Right forelimb (tissue), 1 donor: ENCODE measurements at places on chromosomes 1 and 21.

DNA sequence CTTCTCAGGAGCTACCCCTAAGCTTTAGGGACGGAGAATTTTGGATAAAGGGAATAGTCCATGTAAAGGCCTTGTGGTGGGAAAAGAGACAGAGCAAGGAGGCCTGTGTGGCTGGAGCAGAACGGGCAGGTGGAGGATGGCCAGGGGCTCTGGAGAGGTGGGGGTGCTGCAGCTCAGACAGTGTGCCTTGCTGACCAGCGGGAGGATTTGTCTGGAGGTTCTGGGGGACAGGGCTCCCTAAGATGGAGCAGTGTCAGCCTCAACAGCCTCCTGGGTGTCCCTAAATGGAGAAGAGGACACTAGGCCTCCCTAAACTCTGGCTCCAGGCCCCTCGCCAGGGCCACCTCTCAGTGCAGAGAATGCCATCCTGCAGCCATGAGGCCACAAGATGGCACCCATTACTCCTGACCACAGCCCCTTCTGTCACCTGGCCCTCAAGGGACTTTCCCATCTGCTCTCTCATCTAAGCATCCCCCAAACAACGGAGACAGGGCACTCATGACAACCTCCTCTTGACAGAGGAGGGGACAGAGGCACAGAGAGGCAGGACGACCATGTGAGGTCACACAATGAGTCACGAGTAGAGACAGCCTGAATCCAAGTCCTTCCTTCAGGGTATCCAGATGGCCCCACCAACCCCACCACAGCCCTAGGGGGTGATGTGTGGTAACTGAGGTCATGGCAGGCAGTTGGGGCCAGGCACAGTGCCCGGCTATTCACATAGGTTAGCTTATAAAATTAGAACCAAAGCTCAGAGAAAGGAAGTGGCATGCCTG, 94.7 kb downstream of the DMRTB1 start:
- DNase-seq = no peak

DNA sequence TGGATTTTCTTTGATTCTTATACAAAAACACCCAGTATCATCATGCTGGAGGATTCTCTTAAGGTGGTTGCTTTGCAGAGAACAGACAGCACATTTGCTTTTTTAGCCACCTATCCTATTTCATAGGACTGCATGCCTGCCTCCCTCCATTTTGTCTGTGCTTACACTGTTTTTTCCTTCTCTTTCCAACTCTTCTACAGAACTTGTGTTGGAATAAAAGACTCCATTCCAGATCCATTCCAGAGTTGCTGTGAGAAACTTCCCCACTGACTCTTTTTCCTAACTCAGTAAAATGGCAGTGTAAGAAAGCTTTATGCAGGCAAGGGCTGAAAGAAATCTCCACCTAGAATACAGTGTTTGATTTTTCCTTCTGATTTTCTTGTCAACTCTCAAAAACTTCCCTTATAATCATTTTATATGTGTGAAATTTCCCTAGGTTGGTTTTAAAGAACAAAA, 5.2 kb upstream of the ARID1A start:
- no peak for DNase-seq

DNA sequence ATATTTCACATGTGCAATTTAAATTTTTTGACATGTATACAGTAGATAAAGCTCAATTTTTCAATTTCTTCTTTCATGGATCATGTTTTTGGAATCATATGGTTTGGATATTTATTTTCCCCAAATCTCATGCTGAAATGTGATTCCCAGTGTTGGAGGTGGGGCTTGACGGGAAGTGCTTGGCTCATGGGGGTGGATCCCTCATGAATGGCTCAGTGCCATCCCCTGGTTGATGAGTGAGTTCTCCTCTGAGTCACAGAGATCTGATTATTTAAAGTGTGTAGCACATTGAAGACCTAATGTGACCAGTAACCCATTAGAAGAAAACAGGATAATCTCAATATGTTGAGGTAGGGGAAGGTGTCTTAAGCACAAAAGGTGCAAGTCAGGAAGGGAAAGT, 9.1 kb upstream of the IFI16 start:
- DNase-seq = peak; percentile 79

DNA sequence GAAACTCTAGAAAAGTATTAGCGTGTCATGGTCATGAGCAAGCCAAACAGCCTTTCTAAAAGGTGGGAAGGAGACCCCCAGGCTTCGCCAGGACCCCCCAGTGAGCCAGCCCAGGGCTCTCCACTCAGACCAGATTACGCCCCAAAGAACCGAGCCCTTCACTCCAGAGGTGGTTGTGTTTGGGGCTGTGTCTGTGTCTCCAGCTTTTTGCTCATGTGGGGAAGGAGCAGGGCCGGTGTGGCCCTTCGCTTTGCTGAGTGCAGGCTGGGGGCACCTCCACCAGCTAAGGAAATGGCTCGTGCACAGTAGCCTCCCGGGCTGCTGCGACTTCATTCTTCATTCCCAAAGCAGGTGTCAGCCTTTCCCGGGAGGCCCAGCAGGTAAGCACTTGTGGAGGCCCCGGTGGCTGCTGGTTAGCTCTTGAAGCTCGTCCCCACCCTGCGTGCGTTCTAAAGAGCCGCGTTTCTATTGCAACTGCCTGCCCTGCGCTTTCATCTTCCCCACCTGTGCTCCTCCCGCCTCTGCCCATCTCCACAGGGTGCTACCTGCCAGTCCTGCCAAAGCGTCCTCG, 531 bp downstream of the TSPEAR start:
- no peak for DNase-seq

GRCh38 chr1:109875874-109876273, 34.8 kb upstream of the CSF1 start:
- no peak for DNase-seq

GRCh38 chr1:198520524-198521254, 19.8 kb downstream of the ATP6V1G3 start:
- DNase-seq = no peak

GRCh38 chr1:216903382-216903740, 180.1 kb upstream of the ESRRG start:
- DNase-seq = no peak

DNA sequence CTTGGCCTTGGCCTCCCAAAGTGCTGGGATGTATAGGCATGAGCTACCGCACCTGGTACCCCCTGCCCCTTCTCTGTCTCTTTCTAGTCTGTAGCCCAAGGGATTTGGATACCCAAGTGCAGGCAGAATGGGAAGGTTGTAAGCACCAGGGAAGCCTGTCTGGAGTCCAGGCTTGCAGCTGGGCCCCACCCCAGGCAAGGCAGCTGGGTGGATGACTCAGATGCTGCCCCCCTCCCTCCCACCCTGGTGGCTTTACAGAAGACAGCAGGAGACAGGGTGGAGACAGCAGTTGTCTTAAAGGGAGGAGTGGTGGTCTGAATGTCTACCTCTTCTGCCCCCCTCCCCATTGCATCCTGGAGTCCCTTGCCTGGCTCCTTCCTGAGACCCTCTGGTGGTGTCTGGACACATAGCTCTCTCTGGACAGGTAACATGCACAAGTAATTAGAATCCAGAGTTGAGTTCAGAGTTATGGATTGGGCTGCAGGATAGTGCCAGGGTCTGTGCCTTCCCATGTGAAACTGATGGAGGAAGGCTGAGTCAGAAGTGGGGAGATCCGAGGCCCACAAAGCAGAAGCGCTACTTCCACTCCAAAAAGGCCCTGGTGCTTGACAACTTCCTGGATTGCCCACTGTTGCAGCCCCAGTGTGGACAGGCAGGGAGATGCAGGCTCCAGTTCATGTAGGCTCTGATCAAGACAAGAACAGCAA, 5.1 kb downstream of the LMNA start:
- peak; percentile 76 for DNase-seq

DNA sequence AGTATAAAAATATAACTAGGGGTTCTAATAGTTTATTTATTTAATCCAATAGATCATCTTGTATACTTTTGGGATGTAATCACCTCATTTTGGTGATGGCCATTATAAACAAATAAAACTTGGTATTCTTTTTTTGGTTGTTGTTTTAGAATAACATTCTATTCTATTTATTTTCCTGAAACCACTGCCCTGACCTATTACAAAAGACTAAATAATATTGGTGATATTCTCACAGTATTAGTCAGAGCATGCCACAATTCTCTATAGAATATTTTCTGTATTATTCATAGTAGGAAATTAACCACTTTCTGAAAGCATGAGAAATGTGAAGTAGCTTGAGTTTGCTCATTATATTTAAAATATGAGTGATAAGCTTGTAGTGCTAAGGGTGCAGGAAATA, 54.1 kb upstream of the LRRC7 start:
- DNase-seq = no peak

GRCh38 chr1:224528900-224529299, 87.2 kb upstream of the CNIH3 start:
- DNase-seq = no peak

- DNase-seq = no peak
Measured at GRCh38 chr1:219875860-219876259, 52.5 kb downstream of the SLC30A10 start.

DNA sequence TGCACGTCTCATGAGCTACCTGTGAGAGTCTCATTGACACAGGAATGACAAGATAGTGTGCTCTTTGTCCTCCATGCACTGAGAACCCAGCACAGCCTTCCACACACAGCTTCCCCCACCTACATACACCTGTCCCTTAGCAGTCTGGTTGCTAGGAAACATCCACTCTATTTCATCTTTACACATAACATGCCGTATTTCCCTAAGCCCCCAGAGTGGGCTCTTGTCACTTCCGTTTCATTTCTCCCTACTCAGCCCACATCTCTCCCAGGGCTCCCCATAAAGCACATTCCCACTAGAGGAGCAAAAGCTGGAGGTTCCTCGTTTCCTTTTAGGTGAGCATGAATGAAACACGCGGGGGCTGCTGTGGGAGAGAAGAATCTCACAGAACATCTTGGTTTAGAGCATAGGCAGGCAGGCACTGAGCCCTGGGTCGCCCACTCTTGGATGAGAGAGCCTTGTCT, 137.1 kb downstream of the ETS2 start:
- no peak for DNase-seq

- DNase-seq = no peak
Measured at GRCh38 chr1:45002650-45003645, 8.2 kb downstream of the HECTD3 start.

DNA sequence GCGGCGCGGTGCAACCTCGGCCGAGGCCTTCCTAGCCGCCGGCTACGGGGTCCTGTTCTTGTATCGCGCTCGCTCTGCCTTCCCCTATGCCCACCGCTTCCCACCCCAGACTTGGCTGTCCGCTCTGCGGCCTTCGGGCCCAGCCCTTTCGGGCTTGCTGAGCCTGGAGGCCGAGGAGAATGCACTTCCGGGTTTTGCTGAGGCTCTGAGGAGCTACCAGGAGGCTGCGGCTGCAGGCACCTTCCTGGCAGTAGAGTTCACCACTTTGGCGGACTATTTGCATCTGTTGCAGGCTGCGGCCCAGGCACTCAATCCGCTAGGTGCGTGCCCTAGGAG, 379 bp downstream of the PPCS start:
- no peak for DNase-seq

DNA sequence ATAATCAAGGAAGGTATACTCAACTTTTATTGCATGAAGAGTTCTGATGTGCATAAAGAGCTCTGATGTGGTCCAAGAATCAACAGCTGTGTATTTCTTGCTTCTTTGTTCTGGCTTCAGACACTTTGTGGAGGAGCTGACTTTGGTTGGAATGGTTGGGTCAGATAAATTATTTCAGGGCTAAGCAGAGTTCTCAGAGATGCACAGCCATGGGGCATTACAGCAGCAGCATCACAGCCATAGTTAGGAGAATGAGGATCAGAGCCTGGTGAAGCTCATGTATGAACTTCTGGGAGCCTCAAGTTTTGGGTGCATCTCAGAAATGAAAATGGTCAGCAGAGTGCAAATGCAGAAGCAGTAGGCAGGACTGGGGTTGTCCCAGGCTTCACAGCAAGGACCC, 267.4 kb upstream of the RUNX1 start:
- DNase-seq = no peak

DNA sequence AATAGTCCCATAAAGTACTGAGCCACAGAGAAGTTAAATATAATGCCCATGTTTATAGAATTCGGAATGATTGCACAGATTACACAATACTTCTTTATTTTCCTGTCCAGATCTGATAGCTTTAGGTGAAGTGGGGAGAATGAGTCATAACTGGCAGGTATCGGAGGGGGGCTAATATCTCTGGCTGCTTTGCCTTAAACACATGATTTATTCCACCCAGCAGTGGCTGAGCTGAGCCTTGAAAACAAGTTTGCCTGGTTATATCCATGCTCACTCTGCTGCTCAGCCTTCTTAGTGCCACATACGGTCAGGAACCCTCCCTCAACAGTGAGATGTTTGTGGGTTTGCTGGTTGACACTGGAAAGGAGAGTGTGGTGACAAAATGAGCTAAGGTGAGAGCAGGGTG, 119.7 kb upstream of the ZNF648 start:
- no peak for DNase-seq

- no peak for DNase-seq
Measured at GRCh38 chr21:42347601-42348327, 3.0 kb downstream of the TFF2 start.

- DNase-seq = no peak
Measured at GRCh38 chr1:232183266-232183800, 446.6 kb downstream of the SIPA1L2 start.

- DNase-seq = peak; percentile 79
Measured at GRCh38 chr1:212470059-212470458, 37.3 kb downstream of the NENF start.

GRCh38 chr21:39346671-39347331, 2.1 kb downstream of the HMGN1 start:
- no peak for DNase-seq

DNA sequence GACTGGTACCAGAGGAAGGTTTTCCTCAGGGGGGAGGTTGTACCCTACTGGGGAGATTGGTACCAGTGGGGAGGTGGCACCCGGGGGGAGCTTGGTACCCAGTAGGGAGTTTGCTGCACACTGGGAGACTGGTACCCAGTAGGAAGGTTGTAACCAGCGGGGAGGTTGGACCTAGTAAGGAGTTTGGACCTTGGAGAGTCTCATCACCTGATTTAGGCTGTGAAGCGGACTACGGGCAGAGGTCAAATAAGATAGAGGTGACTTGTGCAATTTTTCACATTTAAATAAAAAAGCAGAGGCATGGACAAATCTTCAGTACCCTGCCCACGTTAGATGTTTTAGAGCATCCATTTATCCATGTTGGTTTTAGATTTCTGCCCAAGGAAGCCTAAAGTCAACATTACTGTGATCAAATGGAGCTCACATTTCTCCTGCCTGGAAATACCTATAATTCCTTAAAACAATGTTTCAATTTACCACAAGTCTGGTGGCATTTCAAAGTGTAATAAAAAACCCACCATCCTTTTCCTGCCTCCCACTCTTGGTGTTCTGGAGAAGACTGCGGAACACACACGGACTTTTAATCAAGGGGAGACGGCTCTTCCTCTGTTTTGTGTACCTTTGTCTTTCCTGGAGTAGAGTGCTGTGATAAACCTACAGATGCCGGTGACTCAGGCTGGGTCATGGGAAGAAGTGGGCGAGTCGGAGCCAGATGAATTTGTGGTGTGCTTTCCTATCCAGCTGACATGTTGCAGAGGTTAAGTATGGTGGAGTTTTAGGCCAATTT, 36.2 kb upstream of the MRPS6 start:
- no peak for DNase-seq

GRCh38 chr1:197660389-197660788, 114.9 kb downstream of the DENND1B start:
- no peak for DNase-seq

GRCh38 chr1:170617591-170618330, 46.2 kb upstream of the PRRX1 start:
- DNase-seq = no peak
